ENCODE measurements at places on chromosomes 2 and 18.

DNA sequence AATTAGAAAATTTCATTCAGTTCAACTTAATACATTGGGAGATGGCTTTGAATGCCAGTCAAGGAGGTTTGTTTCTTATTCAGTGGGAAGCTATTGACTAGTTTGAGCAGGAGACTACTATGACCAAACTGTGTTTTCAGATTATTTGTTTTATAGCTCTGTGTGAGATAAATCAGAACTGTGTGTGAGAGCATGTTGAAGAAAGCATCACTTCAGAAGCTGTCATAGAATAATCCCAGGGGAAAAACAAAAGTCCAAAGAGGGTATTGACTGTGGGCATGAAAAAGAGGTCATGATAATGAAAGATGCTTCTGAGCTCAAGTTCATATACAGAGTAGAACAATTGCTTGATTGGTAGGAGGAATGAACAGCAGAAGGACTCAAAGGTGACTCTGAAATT is 160.6 kb downstream of the MAP2 start:
- DNase-seq, result no peak

GRCh38 chr2:15133461-15133860 is 427.7 kb downstream of the NBAS start:
- DNase-seq, result no peak

- peak; percentile 63 for DNase-seq
Observed at GRCh38 chr2:74585406-74586185, 31.1 kb downstream of the DOK1 start.

DNA sequence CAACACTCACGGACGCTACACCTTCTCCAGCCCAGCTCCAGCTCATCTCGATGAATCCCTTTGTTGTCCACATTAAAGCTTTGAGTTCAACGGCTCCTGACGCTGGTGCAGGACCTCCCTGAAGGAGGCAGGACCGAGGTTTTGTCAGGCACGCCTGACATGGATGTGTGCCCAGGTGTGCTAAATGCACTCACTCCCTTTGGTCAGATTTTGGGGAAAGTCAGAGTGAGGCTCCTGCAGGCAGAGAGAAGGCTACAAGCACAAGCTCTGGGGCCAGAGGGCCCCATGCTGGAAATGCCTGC is 78.6 kb downstream of the NDUFA10 start:
- DNase-seq, result no peak

DNA sequence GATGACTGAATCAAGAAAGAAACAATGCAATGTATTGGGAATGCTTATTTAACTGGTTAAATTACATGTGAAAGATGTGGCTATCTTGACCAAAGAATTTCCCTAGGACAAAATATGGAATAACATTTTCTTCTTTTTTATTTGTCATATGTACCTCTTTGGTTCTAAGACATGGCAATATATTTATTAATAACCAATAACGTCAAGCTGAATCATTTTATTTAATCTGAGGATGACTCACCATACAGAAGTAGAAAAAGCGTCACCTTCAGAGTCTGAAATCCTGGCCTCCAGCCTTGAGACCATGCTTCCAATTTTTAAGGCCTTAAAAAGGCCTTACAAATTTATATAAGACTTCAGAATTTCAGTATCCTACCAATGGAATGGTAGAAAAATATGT is 1464.9 kb downstream of the SUCLG1 start:
- no peak for DNase-seq

DNA sequence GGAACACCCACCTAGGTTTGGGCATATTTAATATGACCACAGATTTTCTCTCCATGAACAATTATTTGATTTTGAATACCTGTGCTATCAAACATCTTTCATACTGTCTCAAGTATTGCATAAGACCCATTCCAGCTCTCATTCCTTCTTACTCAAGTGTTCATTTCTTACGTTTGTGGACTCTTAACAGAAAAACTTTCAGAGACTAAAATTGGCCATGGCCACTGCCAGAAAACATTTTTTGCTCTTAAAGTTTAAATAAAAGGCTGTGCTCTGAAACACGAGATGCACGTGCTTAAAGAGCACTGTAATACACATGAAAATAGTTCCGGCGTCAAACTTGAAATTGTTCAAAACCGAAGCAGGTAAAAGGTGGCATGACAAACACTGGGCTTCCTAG is 89.3 kb downstream of the LIMS1 start:
- no peak for DNase-seq

DNA sequence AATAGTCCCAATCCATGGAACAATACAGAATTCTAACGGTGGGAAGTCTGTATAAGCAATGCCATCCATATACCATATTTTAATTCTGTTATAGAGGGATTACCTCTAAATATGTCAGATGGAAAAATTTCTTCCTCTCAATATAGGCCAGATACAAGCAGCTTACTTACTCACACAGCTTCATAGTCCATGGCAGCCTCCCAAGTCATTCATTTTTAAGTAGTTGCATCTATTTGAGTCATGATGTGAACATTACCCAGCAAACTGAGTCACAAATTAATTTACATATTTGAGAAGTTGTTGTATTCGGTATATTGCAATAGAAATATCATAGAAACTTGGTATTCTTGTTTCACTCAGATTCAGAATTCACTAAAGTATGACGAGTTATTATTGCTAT is 20.3 kb downstream of the TBR1 start:
- DNase-seq, result no peak

Data from GM12865 (cell line).